Endothelial cell (in vitro differentiated cells): ENCODE measurements at places on chromosomes 12 and 14.

DNA sequence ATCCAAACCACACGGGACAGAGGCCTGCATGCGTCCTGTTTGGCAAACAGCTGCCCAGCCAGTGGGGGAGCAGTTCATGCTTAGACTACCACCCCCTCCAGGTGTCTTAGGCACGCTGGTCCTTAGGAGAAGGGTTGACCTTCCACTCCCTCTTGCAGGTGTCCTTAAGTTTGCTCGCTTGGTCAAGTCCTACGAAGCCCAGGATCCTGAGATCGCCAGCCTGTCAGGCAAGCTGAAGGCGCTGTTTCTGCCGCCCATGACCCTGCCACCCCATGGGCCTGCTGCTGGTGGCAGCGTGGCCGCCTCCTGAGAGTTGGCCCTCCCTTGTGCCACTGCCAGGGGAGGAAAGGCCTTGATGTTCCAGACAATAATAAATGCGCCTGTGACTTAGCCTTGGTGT is 1.8 kb downstream of the C12orf57 start:
- H3K4me3 ChIP-seq, result peak overlapping the region; percentile 44
- peaks cover 31% of the 10 kb centered on the region for H3K4me1 ChIP-seq
- peak overlapping the region; percentile 53 for H3K27ac ChIP-seq

- H3K27me3 ChIP-seq, result peaks cover 4% of the 10 kb centered on the region
- H3K4me3 ChIP-seq, result no peak overlapping the region
- H3K27ac ChIP-seq, result no peak overlapping the region
- no peaks in the 10 kb centered on the region for H3K36me3 ChIP-seq
These were observed 48.9 kb downstream of the C14orf132 start for GRCh38 chr14:96088074-96088473.

DNA sequence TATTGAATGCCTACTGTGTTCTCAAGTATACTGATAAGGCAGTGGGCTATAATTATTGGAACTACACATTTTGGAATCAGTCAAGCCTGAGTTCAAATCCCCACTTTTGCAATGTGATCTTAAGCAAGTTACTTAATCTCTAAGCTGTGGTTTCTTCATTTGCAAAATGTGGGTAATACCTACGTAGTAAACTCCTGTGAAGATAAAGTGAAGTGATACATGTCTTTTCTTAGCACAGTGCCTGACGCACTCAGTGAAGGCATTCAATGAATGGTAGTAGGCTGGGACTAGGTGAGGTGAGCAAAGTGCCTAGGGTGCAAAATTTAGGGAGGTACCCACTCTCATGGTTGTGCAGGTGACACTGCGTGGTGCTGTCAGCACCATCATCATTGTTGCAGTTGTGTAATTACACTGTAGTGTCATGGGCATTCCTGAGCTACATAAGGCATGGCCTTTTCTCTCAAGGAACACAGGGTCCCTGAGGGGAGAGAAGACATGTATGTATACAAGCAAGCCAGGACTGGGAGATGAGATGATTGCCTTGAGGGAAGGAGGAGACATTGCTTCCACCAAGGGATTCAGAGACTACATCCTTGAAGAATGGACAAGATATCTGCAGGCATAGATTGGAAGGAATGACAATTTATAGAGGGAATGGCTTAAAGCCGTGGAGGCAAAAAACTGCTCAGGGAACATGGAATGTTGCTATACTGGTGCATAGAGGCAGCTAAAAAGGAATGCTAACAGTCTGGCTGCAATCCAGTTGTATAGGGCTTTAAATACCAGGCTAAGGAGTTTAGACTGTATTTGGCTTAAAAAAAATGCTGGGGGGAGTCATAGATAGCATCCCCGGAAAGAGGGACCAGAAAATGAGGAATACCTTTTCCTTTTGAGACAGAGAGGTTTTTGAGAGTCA is 129.2 kb upstream of the ARHGAP5 start:
- no peak overlapping the region for H3K4me3 ChIP-seq
- H3K27me3 ChIP-seq, result peaks cover 3% of the 10 kb centered on the region
- no peak for DNase-seq
- peaks cover 9% of the 10 kb centered on the region for H3K4me1 ChIP-seq

DNA sequence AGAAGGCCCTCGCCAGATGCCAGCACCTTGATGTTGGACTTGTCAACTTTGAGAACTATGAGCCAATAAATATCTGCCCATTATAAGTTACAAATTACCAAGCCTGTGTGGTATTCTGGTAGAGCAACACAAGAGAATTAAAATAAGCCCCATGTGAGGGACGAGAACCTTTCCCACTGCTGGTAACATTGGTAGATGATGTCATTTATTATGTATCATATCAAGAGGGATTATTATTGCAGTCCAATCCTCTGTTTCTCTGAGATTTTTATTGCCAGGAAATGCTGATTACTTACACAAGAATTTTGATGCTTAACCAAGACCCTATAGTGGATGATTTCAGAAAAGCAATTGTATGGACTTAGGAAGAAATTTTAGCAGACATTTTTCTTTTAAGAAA is 40.3 kb upstream of the SLC24A4 start:
- H3K4me3 ChIP-seq, result no peak overlapping the region
- DNase-seq, result no peak
- no peak overlapping the region for H3K27ac ChIP-seq
- peaks cover 4% of the 10 kb centered on the region for H3K36me3 ChIP-seq
- peaks cover 3% of the 10 kb centered on the region for H3K27me3 ChIP-seq
- no peaks in the 10 kb centered on the region for H3K4me1 ChIP-seq

- no peak overlapping the region for H3K4me3 ChIP-seq
- no peak for DNase-seq
- H3K27ac ChIP-seq, result no peak overlapping the region
- H3K27me3 ChIP-seq, result no peaks in the 10 kb centered on the region
- H3K4me1 ChIP-seq, result no peaks in the 10 kb centered on the region
These were observed 57.3 kb downstream of the FLRT2 start for GRCh38 chr14:85587151-85587711.

GRCh38 chr12:51358496-51358895 is 12.0 kb upstream of the CELA1 start:
- H3K36me3 ChIP-seq, result peaks cover 15% of the 10 kb centered on the region
- no peaks in the 10 kb centered on the region for H3K27me3 ChIP-seq
- H3K4me3 ChIP-seq, result no peak overlapping the region
- H3K27ac ChIP-seq, result no peak overlapping the region
- H3K4me1 ChIP-seq, result no peaks in the 10 kb centered on the region
- DNase-seq, result no peak

GRCh38 chr12:114316076-114316475 is 89.9 kb downstream of the TBX5 start:
- H3K36me3 ChIP-seq, result no peaks in the 10 kb centered on the region
- no peaks in the 10 kb centered on the region for H3K27me3 ChIP-seq
- H3K4me1 ChIP-seq, result no peaks in the 10 kb centered on the region
- DNase-seq, result no peak
- no peak overlapping the region for H3K27ac ChIP-seq

GRCh38 chr14:71371711-71372396 is 464.6 kb downstream of the PCNX1 start:
- DNase-seq, result no peak
- H3K4me1 ChIP-seq, result peaks cover 14% of the 10 kb centered on the region
- peaks cover 6% of the 10 kb centered on the region for H3K36me3 ChIP-seq
